Stimulated activated CD8-positive, alpha-beta memory T cell treated with anti-CD3 and anti-CD28 coated beads, Interleukin-12 subunit alpha, Interleukin-12 subunit beta, amount 100 ng/mL, for 1 hour (primary cell): ENCODE measurements at places on chromosomes 11 and 22.

DNA sequence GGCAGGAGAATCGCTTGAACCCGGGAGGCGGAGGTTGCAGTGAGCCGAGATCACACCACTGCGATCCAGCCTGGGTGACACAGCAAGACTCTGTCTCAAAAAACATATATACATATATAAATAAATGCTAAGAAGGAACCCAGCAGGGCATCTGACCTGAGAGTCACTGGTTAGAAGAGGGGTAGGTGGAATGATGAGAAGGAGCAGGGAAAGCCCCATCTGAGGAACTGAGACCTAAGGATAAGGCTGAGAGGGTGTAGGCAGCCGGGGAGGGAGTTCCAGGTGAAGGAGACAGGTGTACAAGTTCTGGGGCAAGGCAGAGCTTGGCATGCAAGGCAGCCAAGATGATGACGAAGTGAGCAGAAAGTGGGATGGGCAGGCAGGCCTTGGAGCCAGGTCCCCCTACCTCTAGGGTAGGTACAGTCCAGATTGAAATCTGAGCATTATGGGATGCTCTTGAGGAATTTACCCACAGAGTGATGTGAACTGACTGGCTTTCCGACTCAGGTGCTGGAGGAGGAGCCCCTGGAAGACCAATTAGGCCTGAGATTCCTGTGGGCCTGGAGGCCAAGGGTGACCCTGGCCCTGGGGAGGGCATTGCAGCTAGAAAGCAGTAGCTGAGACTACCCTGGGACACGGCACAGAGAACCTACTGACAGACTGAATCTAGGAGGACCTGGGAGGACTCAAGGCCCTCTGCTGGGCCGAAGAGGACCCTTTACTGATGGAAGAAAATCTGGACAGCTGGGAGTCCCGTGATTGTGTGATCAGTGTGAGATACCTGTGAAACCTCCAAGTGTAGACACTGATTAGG is 22.8 kb downstream of the KLHL22 start:
- DNase-seq = no peak

DNA sequence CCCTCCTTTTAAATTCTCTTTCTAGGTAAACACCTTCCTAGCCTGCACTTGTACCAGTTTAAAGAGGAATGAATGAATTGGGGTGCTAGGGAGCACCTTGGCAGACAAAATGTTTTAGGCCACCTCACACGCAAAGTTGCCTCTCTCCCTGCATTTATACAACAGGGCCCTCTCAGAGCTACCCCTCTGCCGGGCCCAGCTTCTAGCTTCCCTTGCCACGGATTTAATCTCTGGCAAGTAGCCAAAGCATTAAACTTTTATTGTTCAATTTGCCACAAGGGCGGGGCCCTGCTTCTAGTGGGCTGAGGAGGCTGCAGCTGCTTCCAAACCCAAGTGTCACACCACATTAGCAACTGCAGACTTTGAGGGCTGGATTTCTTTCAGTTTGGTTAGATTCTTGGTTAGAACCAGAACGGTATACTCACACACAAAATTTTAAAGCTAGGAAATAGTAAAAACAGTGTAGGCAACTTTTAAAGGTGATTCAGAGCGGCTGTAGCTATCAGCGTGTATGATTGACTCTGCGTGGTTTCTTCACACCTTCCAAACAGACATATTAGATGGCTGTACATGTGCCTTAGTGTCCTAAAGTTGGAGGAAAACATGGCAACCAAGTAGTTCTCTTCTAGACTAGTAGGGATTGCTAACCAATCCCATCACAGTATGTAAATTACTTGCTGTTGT is 6.5 kb downstream of the KREMEN1 start:
- DNase-seq = no peak

GRCh38 chr22:31329029-31329428 is 17.1 kb downstream of the PATZ1 start:
- DNase-seq = no peak

- DNase-seq = no peak
Measured at GRCh38 chr11:106152013-106152412, 74.6 kb downstream of the AASDHPPT start.

- no peak for DNase-seq
Measured at GRCh38 chr11:79575701-79576100, 134.9 kb upstream of the TENM4 start.
